PC-9 (cell line): ENCODE measurements at places on chromosomes 2 and 18.
A peak's percentile ranks its signal among the peaks of the same experiment; 100 is the strongest.

DNA sequence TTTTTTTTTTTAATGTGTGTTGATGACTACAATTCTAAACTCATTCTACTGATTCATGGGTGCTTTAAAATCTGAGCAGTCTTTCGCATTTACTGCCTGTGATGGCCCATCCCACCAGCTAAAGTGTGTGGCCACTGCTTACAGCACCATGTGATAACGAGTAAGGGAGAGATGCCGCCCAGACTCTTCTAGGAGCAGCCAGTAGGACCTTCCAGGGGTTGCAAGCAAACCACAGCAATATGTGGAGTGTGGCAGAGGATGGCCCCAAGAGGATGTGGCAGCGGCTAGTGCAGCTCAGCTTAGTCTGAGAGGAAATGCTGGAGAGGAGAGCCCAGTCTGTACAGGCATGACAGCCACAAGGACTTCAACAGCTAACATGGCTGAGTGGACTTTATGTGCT lies 14.9 kb downstream of the IL1B start:
- no peaks in the 10 kb centered on the region for H3K36me3 ChIP-seq
- peaks cover 6% of the 10 kb centered on the region; the same call in 1 of the 2 replicates for H3K4me1 ChIP-seq
- H3K27me3 ChIP-seq, result no peaks in the 10 kb centered on the region
- no peak overlapping the region for H3K27ac ChIP-seq
- DNase-seq, result no peak

DNA sequence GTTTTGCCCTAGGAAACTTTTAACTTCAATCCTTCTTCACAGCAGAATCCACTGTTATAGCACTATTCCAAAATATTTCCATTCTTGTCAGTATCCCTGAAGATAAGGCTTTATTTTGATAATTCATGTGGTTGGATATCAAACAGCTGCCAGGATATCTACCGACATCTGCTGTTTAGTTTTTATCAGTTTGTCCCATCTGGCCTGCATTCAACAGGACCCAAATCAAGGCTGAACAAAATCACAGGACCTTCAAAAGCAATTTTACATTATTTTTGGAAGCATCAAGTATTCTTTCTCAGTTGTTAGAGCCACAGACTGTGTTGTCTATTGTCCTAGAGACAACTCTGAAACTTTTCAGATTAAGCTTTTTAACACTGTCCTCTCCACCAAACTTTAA lies 429.0 kb upstream of the PIK3C3 start:
- no peaks in the 10 kb centered on the region for H3K27me3 ChIP-seq
- DNase-seq, result no peak
- H3K4me3 ChIP-seq, result no peak overlapping the region

GRCh38 chr2:191508738-191509137 lies 169.2 kb upstream of the NABP1 start:
- no peaks in the 10 kb centered on the region for H3K4me1 ChIP-seq
- H3K36me3 ChIP-seq, result no peaks in the 10 kb centered on the region
- H3K27me3 ChIP-seq, result no peaks in the 10 kb centered on the region
- no peak overlapping the region for H3K4me3 ChIP-seq
- no peak overlapping the region for H3K27ac ChIP-seq

DNA sequence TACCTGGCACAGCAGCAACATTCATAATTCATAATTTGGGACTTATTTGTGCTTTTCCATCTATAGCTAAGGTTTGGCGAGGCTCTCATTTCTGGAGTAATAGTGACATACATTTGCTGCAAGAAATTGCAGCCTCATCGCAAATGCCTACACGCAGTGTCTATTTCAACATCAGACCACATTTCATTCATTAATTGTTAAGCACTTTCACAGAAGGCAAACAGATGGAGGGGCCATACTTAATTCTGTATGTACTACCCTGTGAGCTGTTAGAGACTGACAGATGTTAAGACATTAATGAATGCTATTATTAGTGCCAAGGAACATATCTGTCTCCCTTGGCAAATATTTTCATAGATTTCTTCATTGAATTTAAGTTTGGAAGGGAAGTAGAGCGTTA lies 125.7 kb downstream of the UXS1 start:
- H3K27me3 ChIP-seq, result peaks cover 56% of the 10 kb centered on the region
- DNase-seq, result no peak
- no peaks in the 10 kb centered on the region for H3K36me3 ChIP-seq
- H3K4me3 ChIP-seq, result no peak overlapping the region

GRCh38 chr2:20611077-20611843 lies 39.6 kb downstream of the HS1BP3 start:
- H3K4me3 ChIP-seq, result no peak overlapping the region
- H3K27ac ChIP-seq, result no peak overlapping the region
- H3K4me1 ChIP-seq, result peaks cover 22% of the 10 kb centered on the region
- no peaks in the 10 kb centered on the region for H3K27me3 ChIP-seq
- no peaks in the 10 kb centered on the region for H3K36me3 ChIP-seq

GRCh38 chr2:236119476-236119875 lies 48.7 kb downstream of the GBX2 start:
- no peaks in the 10 kb centered on the region for H3K4me1 ChIP-seq
- H3K27me3 ChIP-seq, result no peaks in the 10 kb centered on the region
- H3K36me3 ChIP-seq, result no peaks in the 10 kb centered on the region
- no peak overlapping the region for H3K27ac ChIP-seq
- no peak for DNase-seq
- no peak overlapping the region for H3K4me3 ChIP-seq

- no peaks in the 10 kb centered on the region for H3K27me3 ChIP-seq
- H3K27ac ChIP-seq, result no peak overlapping the region
- H3K4me1 ChIP-seq, result peaks cover 66% of the 10 kb centered on the region
- no peaks in the 10 kb centered on the region for H3K36me3 ChIP-seq
These were observed 69.5 kb upstream of the MAP4K4 start for GRCh38 chr2:101628030-101628392.

GRCh38 chr18:75210274-75211001 lies at the start of gene TSHZ1:
TSHZ1 (plus strand) TSS chr18:75210797; CDS start chr18:75211877, 1,080 bp downstream.
- peak within 1 kb of the TSS; percentile 77 for H3K27ac ChIP-seq
- H3K4me3 ChIP-seq, result peak within 1 kb of the TSS; percentile 90
- H3K36me3 ChIP-seq, result no peaks in the 10 kb centered on the region
- peak; percentile 41 for DNase-seq

- no peaks in the 10 kb centered on the region for H3K36me3 ChIP-seq
- H3K4me3 ChIP-seq, result no peak overlapping the region
- DNase-seq, result no peak
- H3K27ac ChIP-seq, result no peak overlapping the region
These were observed 12.1 kb downstream of the CCDC141 start for GRCh38 chr2:179037807-179038206.

- no peaks in the 10 kb centered on the region for H3K36me3 ChIP-seq
- H3K27ac ChIP-seq, result no peak overlapping the region
- 0 out of 2 replicates have a peak, but pooled peaks cover 3% of the 10 kb centered on the region for H3K4me1 ChIP-seq
- no peaks in the 10 kb centered on the region for H3K27me3 ChIP-seq
These were observed 99.4 kb upstream of the EPHA4 start for GRCh38 chr2:221671515-221671914.

DNA sequence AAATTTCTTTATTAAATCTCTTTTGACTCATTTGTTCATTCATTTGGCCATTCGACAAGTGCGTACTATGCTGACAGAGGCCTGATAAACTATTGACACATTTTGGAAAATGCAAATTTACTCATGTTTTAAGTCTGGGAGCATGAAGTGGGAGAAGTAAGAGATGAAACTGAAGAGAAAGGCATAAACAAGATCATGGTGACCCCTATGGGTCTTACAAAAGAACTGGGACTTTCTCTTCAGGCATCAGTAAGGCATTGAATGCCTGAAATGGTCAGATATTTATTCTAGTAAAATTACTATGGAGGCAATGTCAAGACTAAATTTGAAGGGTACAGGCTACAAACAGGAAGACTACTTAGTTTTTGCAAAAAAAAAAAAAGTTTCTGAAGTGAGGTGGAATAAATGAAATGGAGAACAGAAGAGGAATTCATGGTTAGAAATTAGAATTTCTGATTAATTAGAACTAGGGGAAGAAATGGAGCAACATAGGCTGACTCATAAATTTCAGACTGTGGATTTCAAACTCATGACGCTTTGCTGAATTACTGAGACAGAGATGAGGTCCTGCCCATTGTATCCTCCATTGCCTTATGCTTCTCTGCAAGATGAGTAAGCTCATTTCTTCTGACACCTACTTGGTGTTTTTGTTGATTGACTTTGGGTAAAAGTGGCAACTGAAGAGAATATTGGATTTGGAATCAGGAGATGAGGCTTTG lies 32.7 kb downstream of the VSNL1 start:
- H3K36me3 ChIP-seq, result no peaks in the 10 kb centered on the region
- H3K4me1 ChIP-seq, result peaks cover 14% of the 10 kb centered on the region
- H3K27me3 ChIP-seq, result no peaks in the 10 kb centered on the region
- DNase-seq, result no peak
- H3K27ac ChIP-seq, result no peak overlapping the region
- H3K4me3 ChIP-seq, result no peak overlapping the region

DNA sequence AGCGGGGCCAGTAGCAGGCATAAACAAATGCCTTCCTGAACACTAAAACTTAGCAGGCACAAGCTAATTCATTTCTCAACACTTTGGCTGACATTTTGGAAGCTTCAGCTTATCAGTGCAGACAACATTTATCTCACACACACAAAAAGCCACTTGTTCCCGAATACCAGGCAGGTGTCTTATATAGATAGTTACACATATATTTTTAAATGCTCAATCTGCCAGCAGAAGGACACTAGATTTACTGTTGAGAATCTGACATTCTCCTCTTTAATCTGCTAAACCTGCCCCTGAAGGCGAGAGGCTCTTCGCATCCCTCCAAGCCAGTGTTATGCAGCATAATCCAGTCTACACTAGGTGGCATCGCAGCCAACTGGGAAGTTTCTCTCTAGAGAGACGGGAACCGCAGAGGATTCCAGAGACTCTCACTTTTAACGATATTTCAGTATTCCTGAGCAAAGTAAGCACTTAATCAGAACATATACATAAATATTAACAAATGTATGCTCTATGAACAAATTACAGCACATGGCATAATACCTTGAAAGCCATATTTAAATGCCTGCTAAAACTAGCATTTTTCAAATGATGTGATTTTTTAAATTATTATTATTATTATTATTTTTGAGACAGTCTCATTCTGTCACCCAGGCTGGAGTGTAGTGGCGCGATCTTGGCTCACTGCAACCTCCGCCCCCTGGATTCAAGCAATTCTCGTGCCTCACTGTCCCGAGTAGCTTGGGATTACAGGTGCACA lies 90.2 kb upstream of the SCG2 start:
- peaks cover 15% of the 10 kb centered on the region for H3K4me1 ChIP-seq
- H3K27ac ChIP-seq, result no peak overlapping the region
- H3K4me3 ChIP-seq, result no peak overlapping the region

DNA sequence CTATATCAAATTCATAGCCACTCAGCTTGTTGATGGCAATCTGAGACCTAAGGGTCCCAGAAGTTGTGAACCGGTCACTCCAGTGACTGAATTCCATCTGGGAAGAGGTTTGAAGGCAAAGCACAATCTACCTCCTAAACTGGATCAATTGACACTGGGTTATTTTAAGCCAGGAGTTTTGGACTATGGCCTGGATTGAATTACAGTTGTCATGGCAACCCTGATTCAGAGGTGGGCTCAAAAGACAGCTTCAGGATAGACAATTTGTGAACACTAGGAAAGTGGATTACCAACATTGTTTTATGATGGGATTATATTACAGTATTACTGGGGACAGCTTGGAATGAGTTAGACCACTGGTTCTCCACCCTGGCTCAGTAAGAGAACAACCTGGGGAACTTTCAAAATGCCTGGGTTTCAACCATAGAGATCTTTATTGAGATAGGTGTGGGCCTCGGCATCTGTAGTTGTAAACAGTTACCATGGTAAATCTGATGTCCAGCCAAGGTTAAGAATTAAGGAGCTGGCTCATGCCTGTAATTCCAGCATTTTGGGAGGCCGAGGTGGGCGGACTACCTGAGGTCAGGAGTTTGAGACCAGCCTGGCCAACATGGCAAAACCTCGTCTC lies 58.8 kb downstream of the MFSD6 start:
- no peak overlapping the region for H3K27ac ChIP-seq
- H3K4me1 ChIP-seq, result 0 out of 2 replicates have a peak, but pooled peaks cover 5% of the 10 kb centered on the region
- H3K36me3 ChIP-seq, result no peaks in the 10 kb centered on the region
- H3K4me3 ChIP-seq, result no peak overlapping the region

GRCh38 chr2:181614874-181615638 lies 41.8 kb downstream of the CERKL start:
- no peak overlapping the region for H3K4me3 ChIP-seq
- no peak for DNase-seq
- H3K36me3 ChIP-seq, result no peaks in the 10 kb centered on the region
- no peak overlapping the region for H3K27ac ChIP-seq
- no peaks in the 10 kb centered on the region for H3K27me3 ChIP-seq
- H3K4me1 ChIP-seq, result peaks cover 7% of the 10 kb centered on the region; the same call in 1 of the 2 replicates

GRCh38 chr2:54524226-54524991 lies 68.3 kb downstream of the SPTBN1 start:
- H3K4me1 ChIP-seq, result peaks cover 19% of the 10 kb centered on the region
- H3K4me3 ChIP-seq, result no peak overlapping the region
- H3K27me3 ChIP-seq, result no peaks in the 10 kb centered on the region
- DNase-seq, result peak; percentile 60
- no peaks in the 10 kb centered on the region for H3K36me3 ChIP-seq

GRCh38 chr2:13682540-13683272 lies 949.8 kb upstream of the LRATD1 start:
- no peak overlapping the region for H3K27ac ChIP-seq
- peak; percentile 12 for DNase-seq

DNA sequence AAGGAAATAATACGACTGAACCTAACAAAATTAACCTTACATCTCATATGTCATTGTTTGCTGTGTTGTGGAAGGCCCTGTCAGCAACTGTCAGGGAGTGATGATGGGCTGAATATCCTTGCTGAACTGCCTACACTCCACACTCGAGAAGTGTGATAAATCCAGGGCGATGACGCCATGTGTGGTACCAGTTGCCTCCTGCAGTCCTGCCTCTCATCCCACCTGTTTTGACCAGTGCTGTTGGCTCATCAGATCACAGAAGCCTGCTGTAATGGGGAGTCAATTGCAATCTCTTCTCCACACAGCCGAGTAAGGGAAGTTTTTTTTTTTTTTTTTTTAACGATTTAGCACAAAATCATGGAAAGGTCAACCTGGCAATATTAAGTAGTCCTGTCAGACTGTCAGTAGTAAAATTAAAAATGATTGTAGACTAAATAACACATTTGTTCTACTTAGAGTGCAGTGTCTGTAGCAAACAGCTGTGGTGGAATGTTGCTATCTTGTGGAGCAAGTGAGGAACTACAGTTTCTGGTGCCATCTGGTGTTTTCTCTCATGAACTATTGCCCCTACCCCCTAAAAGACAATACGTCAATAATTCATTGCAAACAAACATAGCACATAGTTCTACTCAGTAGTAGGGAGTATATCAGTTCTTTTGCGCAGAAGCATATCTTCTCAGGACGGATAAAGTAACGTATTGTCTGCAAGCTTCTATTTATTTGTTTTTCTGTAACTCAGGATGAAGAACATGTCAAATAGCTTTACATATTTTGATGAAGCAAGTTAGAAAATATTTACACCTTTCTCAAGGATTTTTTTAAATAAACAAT lies 347.6 kb downstream of the CTNNA2 start:
- H3K27ac ChIP-seq, result no peak overlapping the region
- no peaks in the 10 kb centered on the region for H3K36me3 ChIP-seq
- no peak overlapping the region for H3K4me3 ChIP-seq
- H3K27me3 ChIP-seq, result no peaks in the 10 kb centered on the region
- H3K4me1 ChIP-seq, result no peaks in the 10 kb centered on the region
- DNase-seq, result no peak

- peak; percentile 31 for DNase-seq
- no peak overlapping the region for H3K4me3 ChIP-seq
- no peaks in the 10 kb centered on the region for H3K36me3 ChIP-seq
- no peaks in the 10 kb centered on the region for H3K27me3 ChIP-seq
These were observed 99.1 kb downstream of the ALPK2 start for GRCh38 chr18:58529714-58530354.

- no peak overlapping the region for H3K4me3 ChIP-seq
- no peaks in the 10 kb centered on the region for H3K27me3 ChIP-seq
- H3K27ac ChIP-seq, result no peak overlapping the region
- peaks cover 22% of the 10 kb centered on the region for H3K4me1 ChIP-seq
- H3K36me3 ChIP-seq, result peaks cover 8% of the 10 kb centered on the region; the same call in 1 of the 2 replicates
These were observed 3.2 kb downstream of the RNF181 start for GRCh38 chr2:85598594-85599340.
